ENCODE measurements at places on chromosomes 11 and 22. TPM values are rescaled to one million over a fixed set of nuclear protein-coding genes. Genes with fewer than 3 reads are reported as not detected.

GRCh38 chr11:117663821-117664220, 133.2 kb downstream of the DSCAML1 start:
- no peak for DNase-seq

GGTLC3 gene
- total RNA-seq = not detected

DNA sequence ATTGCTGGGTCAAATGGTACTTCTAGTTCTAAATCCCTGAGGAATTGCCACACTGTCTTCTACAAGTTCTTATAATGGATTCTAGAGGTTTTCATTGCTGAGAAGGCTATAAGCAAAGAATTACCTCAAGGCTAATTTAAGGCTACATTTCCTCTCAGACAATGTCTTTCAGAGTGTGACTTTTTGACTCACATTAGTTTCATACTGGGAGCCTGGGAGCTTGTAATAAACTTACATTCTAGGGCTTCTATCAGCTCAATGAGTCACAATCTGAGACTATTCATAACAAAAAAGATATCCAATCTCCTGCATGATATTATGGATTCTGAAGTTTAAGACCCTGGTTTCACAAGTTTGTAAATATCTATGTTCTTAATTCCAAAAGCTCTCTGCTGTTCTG, 408.7 kb downstream of the LRRC4C start:
- DNase-seq = no peak

DNA sequence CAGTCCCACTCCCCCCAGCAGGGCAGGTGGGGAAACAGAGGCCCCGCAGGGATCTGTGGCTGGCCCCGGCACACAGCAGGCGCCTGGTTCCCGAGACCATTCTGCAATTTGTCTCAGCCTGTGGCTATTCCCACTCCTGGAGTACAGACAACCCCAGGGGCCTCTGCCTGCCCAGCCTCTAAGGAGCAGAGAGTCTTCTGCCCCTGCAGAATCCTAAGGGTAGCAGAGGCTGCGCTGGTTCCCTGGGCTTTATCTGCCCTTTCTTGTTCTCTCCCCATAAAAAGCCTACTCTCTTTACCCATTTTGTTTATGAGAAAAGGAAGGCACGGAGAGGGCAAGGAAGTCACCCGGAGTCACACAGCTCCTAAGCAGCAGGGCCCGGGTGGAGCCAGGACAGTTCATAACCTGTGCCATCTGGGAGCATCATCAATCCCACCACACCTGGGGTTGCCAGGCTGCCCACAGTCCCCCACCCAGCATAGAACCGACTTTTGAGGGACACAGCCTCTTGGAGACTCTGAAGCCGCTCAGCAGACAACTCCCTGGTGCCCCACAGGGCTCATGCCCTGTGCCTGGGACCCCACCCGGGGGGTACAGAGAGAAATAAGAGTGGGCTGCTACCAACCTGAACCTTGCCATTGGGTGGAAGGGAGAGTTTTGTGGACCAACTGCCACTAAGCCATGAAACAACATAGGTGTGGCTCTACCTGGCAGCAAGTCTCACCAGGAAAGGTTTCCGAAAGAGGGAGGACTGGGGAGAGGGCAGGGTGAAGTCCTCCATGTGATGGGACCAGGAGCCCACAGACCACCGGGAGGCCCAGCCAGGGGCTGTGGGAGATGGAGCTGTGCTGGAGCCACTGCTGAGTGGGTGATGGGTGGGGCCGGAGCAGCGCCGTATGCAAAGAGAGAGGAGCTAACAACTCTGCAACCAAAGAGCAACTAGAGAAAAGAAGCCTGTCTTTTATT, 17.2 kb upstream of the LINC01488 start:
- no peak for DNase-seq

SHANK2 gene
- total RNA-seq = 4.9 TPM

DNA sequence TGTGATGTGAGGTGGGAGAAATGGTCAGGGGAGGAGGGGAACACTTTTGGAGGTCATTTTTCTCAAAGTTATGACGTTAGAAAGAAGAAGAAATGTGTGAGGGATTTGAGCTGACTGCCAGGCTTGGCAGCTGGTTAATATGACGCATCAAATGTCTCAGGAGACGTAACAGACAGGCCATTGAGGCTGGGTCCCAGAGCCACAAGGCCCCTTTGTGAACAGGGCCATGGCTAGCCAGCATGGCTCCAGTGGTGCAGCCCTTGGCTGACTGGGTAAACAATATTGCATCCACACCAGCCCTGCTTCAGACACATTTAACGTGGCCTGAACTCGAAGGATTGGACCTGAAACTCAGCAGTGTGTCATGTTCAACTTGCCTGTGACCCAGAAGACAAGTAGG, 34.3 kb downstream of the AMOTL1 start:
- DNase-seq = no peak

GRCh38 chr11:68938816-68939582, 35.3 kb downstream of the IGHMBP2 start:
- DNase-seq = no peak

CARD10 gene
- total RNA-seq = 5.8 TPM

DNA sequence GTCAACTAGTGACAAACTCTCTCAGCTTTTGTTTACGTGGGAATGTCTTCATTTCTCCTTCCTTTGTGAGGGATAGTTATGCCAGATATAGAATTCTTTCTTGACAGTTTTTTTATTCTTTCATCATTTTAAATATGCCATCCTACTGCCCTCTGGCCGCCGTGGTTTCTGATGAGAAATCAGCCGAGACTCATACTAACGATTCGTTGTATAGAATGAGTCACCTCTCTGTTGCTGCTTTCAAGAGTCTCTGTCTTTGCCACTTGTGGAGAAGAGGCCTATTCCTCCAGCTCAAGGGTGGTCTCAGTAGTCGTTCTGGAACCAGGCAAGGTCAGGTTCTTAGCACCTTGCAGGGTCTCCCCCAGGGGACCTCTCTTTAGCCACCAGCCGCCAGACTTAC, 8.0 kb downstream of the MYO7A start:
- peak; percentile 36 for DNase-seq

SLC22A6 gene
- not detected for total RNA-seq

Measured in fibroblast of the aortic adventitia (primary cell).